AG20443 (cell line): ENCODE measurements at places on chromosomes 7 and 10.
A peak's percentile ranks its signal among the peaks of the same experiment; 100 is the strongest.

- DNase-seq: no peak
Measured at GRCh38 chr7:35652124-35652523, 42.8 kb downstream of the HERPUD2 start.

GRCh38 chr10:60549686-60550085 lies 160.0 kb upstream of the ANK3 start:
- no peak for DNase-seq

DNA sequence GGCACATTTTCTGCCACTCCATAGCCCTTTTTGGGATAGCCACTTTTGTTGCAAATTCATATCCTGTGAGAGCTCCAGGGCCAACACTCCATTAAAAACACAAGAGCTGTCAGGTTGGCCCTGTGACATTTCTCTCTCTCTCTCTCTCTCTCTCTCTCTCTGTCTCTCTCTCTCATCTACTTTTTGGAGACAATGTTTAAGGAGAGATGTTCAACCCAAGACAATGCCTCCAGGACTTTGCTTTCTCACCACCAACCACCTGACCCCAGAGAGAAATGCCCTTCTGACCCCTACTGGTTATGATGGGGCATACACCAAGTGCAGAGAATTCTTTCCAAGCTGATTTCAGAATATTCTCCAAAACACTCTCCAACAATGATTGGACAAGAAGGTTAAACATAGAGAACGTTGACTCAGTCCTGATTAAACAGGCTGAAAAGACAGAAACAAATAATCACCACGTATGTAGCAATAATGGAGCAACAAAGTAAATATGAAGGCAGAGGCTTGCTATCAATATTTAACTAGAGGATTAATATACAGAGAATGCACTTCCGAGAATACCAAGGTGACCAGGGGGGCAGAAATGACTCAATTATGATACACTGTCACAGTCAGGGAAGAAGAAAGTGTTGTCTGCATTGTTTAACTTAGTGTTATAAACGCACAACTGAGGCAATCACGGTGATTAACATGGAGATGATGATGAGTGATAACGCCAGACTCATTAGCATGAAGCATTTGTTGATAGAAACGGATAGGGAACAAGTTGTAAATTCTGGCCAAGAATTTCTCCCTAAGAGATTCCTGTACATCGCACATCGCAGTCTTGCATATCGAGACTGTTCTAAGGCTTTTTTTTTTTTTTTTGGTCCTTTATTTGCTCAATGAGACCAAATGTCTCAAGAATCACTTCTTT lies 178.5 kb downstream of the NRP1 start:
- DNase-seq: peak; percentile 67

DNA sequence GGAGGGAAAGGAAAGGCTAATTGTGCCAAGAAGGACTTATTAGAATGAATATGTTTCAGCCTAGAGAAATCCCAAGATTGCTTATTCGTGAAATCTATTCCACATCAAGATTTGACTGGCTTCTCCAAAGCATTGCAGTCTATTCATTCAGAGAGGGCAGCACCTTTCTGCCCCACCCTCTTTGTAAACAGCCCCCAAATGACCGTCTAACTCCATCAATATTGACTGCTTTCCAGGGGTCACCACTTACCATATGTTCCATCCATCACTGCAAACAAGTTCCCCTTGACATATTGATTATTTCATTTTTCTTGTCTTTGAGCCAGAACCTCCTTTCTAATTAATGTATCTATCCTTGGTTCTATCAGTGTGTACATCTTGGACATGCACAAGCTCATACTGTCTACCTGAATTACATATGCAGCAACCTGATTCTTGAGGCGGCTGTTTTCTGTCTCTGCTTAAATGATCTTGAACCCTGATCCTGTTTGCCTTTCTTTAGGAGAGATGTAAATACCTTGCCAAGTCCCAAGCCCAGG lies 44.2 kb upstream of the PTER start:
- no peak for DNase-seq
